Globus pallidus (tissue), 1 donor: ENCODE measurements at places on chromosomes 1 and 21.

- peak; percentile 48 for DNase-seq
Measured at GRCh38 chr1:95407886-95408291, 173.9 kb downstream of the RWDD3 start.

DNA sequence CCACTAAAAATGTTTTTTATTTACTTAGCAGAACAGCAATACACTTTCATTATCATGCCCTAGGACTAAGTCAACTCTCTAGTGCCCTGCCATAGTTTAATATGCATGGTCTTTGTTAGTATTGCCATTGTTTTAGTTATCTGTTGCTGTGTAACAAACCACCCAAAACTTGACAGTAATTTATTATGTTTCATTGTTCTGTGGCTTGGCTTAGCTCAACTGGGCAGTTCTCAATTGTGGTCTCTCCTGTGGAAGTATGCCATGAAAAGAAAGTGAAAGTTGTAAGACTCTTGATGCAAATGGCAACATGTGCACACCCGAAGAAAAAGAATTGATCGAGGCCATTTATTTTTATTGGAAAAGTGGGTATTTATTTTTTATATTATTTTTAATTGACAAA, 206.3 kb upstream of the KCTD3 start:
- no peak for DNase-seq

DNA sequence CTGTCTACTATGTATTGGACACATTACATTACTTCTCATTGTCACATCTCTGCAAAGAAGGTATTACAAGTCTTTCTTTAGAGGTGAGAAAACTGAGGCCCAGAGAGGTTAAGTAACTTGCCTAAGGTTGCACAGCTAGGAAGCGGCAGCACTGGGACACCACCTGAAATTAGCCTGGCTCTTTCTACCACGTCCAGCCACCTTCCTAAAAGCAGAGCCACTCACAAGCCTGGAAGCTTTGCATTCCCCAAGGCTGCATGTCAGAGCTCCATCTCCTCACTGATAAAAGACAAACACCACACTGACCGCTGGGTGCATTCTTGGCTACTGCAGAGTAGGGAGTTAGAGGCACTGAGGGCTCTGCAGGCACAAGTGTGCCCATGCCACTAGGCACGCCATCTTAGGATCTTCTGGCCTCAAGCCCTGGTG, 2.4 kb downstream of the CD247 start:
- DNase-seq: no peak

GRCh38 chr1:36730599-36730998, 247.9 kb upstream of the CSF3R start:
- no peak for DNase-seq

GRCh38 chr1:156663178-156663577, 14.0 kb downstream of the NES start:
- no peak for DNase-seq

DNA sequence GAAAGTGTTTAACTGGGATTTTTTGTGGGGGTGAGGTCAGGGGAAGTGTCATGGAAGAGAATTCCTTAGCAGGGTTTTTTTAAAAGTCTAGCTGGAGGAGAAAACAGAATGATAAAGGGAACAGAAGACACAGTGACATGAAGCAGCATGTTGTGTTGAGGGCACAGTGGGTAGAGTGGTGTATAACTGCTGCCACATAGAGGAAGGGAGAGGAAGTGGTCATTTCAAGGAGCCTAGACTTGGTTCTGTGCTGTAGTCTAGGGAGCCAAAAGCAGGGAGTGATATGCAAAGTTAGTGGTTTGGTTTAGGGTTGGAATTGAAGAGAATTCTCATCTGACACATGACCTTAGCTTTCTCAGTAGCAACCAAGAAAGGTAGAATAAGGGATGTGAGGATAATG, 10.2 kb downstream of the EEIG2 start:
- DNase-seq: no peak
